ENCODE measurements at places on chromosomes 5 and 9.

GRCh38 chr5:174011441-174011840 lies 22.5 kb downstream of the C5orf47 start:
- no peak for DNase-seq

DNA sequence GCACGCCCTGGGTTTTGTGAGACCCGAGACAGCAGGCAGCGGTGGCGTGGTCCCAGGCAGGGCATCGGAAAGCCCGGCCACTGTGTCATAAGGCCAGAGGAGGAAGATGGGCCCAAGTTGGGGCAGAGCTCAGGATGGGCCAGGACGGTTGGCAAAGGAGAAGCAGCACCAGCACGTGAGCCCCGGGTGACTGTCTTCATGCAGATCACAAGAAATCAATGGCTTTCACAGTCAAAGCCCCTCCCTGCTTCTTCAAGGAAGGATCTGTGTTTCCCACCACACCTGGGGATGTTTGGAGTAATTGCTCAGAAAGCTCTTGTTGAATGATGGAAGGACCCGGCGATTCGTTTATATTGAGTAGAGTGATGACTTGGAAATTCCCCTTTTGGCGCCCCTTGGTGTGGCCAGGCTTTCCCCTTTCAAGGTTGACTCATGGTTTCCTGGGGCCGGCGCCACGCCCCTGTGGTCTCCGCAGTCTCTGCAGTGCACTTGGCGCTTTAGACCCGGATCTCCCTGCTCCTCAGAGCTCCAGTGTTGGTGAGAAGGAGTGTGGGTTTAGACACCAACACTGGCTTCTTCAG lies 52.1 kb downstream of the IL31RA start:
- no peak for DNase-seq

DNA sequence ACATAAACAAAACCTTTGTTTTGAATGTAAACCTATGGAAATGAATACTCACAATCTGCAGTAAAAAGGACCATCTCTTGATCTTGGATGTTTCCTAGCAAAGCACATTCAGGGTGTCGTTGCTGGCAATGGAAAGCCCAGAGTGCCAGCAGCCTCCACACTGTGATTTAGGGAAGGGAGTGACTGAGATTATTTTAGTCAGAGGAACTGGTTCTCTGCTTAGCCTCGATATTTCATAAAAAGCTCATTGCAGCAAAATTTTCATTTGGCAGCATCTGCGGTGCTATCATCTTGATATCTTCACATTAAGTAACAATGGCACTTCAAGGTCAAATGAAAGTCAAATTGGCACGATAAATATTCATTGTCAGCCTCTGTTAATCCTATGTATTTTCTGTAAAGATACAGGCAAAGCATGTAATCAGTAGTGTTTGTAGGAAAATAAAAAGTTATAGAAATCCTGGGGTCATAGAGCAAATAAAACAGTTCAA lies 116.0 kb downstream of the MACIR start:
- no peak for DNase-seq

- no peak for DNase-seq
Measured at GRCh38 chr9:35652829-35653209, 2.1 kb upstream of the SIT1 start.

- DNase-seq = no peak
Measured at GRCh38 chr9:81182431-81182830, 506.9 kb downstream of the TLE1 start.

DNA sequence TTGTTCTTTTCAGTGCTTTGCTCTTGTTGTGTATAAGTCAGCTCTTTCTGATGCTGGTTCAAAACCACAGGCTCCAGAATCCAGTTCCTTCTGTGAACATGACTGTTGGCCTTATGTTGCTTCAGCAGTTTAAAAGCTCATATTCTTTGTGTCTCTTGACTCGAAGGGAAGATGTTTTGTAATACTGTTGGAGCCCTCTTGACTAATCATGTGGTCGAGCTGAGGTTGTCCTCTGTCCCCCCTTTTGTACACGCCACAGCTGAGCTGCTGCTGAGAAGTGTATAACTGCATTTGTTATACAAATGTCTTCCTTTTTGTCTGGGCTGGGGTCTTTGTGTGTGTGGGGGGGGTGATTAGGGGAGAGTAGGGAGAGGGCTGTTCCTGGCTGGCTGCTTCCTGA lies 35.8 kb downstream of the SLC36A1 start:
- peak; percentile 99 for DNase-seq

GRCh38 chr5:84202136-84202535 lies 182.5 kb downstream of the EDIL3 start:
- DNase-seq = no peak

DNA sequence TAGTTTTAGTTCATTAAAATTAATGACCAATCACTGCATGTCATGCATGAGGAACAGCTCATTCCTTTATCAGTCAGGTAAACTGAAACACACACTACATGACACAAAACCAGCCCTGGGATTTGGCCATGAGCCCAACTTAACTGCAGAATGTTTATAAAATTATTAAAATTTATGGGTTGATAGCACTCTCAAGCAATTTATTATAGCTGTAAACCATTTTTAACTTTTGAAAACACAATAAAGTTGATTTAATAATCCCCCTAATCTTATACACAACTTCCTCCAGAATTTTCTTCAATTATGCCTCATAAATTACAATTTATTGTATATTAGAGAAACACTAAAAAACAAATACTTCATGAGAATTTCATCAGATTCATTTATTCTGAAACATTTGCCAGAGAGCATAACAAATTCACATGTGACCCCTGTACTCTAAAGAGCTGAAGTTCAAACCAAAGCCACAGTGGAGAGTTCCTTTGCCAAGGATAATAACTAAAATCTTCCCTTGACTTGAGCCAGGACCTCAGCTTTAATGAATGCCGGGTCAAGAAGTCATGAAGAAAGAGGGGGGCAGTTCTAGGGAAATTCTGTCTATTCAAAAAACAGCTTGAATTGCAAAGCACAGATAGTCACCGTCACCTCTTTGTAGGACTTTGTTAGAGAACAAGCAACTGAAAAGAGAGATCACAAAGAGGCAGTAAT lies 763.7 kb upstream of the GRAMD2B start:
- DNase-seq = no peak

- DNase-seq = no peak
Measured at GRCh38 chr9:114559830-114560513, 27.6 kb upstream of the ATP6V1G1 start.

DNA sequence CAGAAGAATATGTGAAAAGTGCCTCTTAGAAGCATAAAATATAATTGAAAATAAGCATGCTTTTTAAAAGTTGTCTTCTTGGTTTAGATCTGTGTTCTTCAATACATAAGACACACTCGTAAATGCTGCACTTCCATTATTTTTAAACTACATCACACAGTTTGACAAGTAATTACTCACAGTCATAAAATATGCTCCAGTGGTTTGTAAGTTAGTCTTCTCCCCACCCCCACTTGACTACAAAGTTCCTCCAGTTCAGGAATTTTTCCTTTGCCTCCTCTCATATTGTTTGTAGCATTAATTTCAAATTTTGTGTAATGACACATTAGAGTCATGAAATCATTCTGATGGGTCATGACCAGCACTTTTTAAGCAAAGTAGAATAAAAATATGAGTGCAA lies 60.3 kb upstream of the PTGER4 start:
- no peak for DNase-seq

- DNase-seq = peak; percentile 59
Measured at GRCh38 chr5:163695830-163696578, 190.6 kb downstream of the MAT2B start.

DNA sequence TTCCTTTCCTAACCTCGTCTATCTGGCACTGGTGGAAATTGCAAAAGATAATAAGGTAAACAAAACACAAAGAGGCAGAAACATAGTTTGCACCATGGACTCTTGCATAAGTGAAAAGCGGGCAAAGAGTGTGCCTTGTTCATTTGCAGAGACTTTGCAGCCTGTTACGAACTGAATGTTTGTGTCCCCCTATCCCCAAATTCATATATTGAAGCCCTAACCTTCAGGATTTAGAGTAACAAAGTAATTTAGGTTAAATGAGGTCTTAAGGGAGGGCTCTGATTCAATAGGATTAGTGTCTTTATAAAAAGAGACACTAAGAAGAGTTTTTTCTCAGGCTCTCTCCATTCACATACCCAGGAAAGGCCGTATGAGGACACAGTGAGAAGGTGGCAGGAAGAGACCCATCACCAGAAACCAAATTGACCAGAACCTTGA lies 52.1 kb upstream of the FAM169A start:
- no peak for DNase-seq

DNA sequence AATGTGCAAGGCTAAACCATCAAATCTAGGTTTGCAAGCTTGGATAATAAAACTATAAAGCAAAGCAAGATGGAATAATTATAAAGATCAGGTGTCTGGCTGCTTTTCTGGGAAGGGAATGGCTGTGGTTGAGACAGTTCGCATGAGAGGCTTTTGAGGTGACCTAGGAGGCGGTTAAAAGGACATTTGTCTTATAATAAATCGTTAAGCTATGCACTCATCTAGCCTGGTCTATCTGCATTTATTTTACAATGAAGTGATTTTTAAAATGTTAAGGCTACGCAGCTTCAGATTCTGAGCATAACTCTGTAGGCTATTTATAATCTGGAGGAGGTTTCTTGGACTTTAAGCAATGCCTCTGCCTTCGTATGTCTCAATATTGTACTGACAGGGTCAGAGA lies 29.4 kb upstream of the MAN2A1 start:
- DNase-seq = no peak

GRCh38 chr5:65268525-65268924 lies 213.2 kb downstream of the ADAMTS6 start:
- no peak for DNase-seq

DNA sequence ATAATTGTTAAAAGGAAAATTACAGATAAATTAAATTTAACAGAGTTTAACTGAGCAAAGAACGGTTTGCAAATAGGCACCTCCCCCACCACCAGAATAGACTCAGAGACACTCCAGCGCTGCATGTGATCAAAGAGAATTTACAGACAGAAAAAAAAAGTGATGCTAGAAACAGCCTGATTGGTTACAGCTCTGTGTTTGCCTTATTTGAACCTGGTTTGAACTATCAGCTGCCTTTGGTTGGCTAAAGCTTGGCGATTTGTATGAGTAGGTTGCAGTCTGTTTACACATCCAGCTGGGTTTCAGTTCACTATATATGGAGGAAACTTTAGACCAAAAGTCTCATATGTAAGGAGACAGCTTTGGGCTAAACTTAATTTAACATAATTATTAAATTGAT lies 249.1 kb downstream of the ENC1 start:
- no peak for DNase-seq

GRCh38 chr5:39943811-39944210 lies 519.0 kb upstream of the DAB2 start:
- DNase-seq = no peak

DNA sequence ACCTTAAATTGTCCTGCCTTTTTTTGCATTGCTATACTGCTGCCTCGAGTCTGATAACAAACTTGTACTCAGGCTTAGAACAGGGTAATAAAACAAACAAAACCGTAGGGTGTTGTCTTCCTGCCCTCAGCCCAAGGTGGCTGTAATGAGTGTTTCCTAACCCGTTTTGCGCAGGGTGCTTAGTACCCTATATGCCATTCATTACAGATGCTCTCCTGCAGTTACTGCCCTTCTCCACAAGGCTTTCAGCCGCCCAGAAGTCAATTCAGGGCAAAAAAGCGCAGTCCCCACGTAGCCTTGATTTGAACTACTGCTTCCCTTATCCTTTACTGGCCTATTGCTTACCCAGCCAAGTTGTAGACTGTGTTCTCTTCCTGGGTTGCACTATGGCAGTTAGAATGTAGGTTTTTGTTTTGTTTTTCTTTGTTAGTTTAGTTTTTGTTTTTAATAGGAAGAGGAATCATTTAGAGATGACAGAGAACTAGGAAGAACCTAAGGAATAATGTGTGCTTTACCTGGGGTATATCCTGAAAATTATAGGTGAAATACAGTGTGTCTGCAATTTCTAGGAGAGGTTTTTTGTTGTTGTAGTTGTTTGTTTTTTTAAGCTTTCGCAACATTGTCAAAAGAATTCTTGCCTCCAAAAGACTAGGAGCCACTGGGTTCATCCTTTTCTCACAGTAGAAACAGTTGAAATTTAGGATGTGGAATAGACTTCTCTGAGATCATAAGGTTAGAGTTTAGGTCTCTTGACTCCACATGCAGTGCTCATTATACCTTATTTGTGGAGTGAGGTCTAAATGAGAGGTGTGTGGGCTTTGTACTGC lies 1.3 kb downstream of the HMGXB3 start:
- DNase-seq = peak; percentile 95

DNA sequence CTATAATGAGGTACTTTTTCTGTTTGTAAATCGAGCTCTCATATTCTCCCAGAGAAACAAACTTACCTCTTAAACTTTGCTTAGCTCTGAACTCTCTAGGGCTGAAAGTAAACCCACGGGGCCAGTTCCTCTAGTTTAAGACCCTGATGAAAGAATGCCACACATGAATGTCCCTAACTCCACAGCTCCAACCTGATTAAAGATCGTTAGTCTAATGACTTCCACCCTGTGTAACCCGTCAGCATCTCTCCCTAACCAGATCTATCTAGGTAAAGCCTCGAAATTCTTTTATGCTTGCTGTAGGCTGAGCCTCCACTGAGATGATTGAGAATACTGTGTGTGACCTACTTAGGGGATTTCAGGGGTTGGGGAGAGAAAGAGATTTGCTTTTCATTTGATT lies 27.0 kb downstream of the ADRA1B start:
- DNase-seq = no peak

DNA sequence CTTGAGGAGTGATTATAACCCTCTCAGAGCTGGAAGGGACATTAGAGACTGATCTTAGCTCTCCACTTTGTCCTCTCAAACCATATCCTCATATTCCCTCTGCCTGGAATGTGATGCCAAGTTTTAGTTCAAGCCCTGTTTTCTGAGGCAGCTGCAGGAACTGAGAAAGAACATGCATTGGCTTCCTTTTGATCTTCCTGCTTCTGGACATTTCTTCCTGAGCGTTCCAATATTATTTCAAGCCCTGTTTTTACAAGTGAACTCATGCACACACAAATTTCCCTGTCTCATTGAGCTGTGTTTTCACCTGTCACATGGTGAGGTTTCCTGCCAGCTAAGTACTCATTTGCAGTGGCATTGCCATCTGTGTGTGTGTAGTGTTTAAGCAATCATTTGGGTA lies 17.0 kb downstream of the FOCAD start:
- DNase-seq = no peak

DNA sequence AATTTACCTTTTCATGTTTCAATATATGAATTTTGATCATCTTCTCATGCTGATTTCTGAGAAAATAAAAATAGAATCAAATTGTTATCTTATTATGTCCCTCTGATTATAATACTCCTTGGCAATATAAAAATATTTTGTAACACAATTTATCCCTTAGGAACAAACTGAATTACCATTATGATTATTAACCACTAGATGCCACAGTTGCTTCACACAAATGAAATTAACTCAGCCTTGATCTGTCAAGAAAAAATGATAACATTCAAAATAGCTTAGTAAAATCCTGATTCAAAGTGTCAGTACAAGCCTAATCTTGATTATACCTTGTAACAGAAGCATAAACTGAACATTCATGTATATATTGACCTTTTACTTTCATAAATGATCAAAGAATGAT lies 4.8 kb upstream of the CHSY3 start:
- no peak for DNase-seq

Data from AML-193 (cell line).